Activated T-cell treated with anti-CD3 and anti-CD28 coated beads for 24 hours (primary cell): ENCODE measurements at places on chromosomes 5 and 9.

- DNase-seq: no peak
These were observed 96.0 kb downstream of the ZFAND5 start for GRCh38 chr9:72268961-72269360.

DNA sequence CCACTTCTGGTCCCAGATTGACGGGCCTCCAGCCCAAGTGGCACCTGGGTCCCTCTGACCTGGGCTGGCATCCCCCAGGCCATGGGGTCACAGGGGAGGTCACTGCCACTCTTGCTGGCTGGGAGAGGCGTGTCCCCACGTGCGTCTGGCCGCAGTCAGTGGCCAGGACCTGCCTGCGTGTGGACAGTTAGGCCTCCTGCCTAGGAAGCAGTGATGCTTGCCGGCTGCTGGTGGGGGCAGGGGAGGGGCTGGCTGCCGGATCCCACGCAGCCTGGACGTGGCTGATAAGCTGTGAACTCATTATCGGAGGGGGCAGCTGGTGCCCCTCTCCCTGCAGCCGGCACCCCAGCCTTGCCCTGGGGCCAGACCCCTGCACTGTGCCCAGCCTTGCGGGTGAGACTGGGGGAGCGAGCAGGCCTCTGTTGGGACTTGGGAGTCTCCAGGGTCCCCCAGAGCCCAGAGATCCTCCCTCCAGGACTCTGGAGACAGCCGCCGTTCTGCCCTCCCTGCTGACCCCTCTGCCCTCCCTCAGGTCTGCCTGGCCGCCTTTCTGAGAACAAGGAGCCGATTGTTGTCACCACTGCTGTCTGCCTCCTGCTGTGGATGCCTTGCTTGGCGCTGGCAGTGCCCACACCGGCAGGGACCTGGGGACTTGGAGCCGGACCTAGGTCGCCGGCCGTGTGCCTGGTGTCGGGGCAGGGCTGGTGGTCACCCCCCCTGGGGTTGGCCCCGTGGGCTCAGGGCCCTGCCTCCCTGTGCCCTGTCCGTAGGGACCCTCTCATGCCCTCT lies 12.3 kb downstream of the RXRA start:
- no peak for DNase-seq

- DNase-seq: no peak
These were observed 484 bp downstream of the GFM2 start for GRCh38 chr5:74766418-74766848.

GRCh38 chr5:168365581-168366081 lies 74.2 kb downstream of the WWC1 start:
- DNase-seq: no peak

GRCh38 chr9:23123048-23123632 lies 676.5 kb downstream of the DMRTA1 start:
- DNase-seq: no peak

GRCh38 chr9:112086627-112087026 lies 88.5 kb downstream of the SUSD1 start:
- DNase-seq: no peak

DNA sequence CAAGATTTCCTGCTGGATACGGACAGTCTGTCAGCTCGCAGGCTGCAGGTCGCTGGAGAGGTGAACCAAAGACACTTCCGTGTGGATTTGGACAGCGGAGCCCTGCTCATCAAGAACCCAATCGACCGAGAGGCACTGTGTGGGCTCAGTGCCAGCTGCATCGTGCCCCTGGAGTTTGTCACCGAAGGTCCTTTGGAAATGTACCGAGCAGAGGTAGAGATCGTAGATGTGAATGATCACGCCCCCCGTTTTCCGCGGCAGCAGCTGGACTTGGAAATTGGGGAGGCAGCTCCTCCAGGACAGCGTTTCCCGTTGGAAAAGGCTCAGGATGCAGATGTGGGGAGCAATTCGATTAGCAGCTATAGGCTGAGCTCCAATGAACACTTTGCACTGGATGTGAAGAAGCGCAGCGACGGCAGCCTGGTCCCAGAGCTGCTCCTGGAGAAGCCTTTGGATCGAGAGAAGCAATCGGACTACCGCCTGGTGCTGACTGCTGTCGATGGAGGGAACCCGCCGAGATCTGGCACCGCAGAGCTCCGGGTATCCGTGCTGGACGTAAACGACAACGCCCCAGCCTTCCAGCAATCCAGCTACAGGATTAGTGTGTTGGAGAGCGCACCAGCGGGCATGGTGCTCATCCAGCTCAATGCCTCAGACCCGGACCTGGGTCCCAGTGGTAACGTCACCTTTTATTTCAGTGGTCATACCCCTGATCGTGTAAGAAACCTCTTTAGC lies 658 bp downstream of the PCDHGC4 start:
- DNase-seq: no peak

GRCh38 chr9:132348676-132349075 lies 6.1 kb downstream of the SETX start:
- DNase-seq: no peak

- no peak for DNase-seq
These were observed 10.3 kb upstream of the BRD3OS start for GRCh38 chr9:134014946-134015345.

DNA sequence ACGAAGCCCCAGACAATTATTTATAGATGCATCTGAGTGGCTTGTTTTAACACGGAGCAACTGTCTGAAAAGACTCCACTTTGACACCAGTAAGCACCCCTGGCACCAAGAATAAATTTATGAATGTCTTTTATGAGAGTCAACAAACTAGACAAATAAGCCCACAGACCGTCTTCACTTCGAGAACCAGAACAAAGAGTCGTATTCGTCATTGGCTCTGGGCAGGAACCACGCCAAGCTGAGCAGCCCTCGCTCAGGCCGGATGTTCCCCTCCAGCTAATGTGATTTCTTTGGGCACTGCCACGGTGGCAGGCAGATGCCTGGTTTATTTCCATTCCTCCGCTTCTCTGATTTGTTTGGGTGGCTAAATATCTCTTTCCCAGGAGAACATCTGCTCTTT lies 91.9 kb upstream of the STC2 start:
- DNase-seq: no peak

- no peak for DNase-seq
These were observed 226.7 kb downstream of the AGTPBP1 start for GRCh38 chr9:85515021-85515420.

- no peak for DNase-seq
These were observed 212.3 kb upstream of the TMEM161B start for GRCh38 chr5:88480801-88481499.

GRCh38 chr5:166909926-166910325 lies 1381.5 kb upstream of the WWC1 start:
- DNase-seq: no peak

GRCh38 chr9:105308461-105309341 lies 64.2 kb downstream of the SLC44A1 start:
- no peak for DNase-seq

GRCh38 chr5:68315679-68316271 lies 100.2 kb downstream of the PIK3R1 start:
- DNase-seq: no peak

- no peak for DNase-seq
These were observed 109.7 kb downstream of the MLLT3 start for GRCh38 chr9:20512636-20513035.

- DNase-seq: no peak
These were observed 649.3 kb upstream of the WWC1 start for GRCh38 chr5:167642181-167642580.

DNA sequence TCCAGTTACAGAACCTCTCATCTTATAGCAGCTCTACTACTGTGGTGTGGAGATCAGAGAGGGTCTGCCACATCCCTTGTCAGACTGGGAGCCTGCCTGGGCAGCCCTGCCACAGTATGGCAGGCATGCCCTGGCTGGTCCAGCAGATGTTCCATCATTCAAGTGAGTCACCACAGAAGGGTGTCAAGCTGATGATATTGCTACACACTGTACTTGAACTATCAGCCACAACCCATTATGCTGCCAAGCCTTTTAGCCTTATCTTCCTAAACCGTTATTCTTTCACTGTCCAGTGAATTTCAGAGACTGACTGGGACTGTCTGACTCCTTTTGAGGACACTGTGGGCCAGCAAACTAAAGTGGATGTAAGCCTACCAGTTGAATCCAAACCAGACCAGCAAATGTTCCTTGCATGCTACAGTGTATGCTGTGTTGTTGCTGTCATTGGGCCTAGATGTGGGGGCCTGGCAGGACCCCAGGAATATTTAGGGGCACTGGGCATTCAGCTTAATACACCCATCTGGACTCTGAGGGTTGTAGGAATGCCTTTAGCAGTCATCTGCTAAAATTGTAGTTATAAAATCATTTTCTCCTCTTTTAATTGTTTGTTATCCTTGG lies 202.6 kb downstream of the NR3C1 start:
- DNase-seq: no peak

DNA sequence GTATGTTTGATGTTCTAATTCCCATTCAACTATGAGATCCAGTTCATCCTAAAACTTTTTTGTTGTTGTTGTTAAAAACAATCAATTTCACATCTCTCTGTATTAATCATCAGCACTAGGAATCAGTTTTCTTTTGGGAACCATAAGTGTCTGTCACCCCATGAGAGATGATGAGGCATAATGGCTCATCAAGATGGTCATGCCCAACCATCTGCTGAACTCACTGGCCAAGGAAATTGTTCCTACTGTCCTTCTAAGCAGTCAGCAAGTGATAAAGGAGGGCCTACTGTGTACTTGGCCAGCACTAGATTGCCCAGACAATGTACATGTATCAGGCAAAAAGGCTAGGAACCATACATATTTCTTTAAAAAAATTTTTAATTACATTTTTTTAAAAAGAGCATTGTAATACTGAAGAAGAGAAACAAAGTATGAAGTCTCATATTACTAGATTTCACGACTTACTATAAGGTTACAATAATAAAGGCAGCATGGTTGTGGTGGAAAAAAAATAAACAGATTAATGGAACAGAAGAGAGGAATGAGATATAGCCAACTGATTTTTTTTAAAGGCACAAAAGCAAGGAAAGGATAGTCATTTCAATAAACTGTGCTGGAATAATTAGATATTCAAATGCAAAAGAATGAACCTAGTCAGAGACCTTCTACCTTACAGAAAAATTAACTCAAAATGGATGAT lies 458.3 kb downstream of the SPOCK1 start:
- no peak for DNase-seq

GRCh38 chr9:120221844-120222243 lies 358.1 kb downstream of the CDK5RAP2 start:
- DNase-seq: no peak

- DNase-seq: no peak
These were observed 103.4 kb downstream of the PIP5K1B start for GRCh38 chr9:68808338-68808890.

- no peak for DNase-seq
These were observed 80.5 kb upstream of the LMX1B start for GRCh38 chr9:126532951-126533925.

DNA sequence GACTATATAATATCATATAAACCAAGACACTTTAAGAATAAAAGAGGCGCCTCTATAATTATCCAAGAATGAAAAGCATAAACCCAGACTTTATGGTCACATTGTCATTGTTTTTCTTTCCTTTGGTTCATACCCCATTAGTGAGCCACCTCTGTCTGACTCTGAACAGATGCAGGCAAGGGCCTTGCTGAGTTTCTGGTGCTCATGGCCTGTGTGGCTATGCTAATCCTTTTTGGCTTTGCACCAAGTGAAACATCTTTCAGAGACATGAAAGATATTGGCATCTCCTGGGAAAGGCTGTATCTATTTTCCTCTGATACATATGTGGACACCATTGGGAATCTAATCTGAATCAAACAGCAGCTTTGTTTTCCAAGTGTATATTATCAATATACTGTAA lies 222.5 kb downstream of the CHSY3 start:
- no peak for DNase-seq

- DNase-seq: no peak
These were observed 248.6 kb downstream of the CTNND2 start for GRCh38 chr5:11655681-11656080.

DNA sequence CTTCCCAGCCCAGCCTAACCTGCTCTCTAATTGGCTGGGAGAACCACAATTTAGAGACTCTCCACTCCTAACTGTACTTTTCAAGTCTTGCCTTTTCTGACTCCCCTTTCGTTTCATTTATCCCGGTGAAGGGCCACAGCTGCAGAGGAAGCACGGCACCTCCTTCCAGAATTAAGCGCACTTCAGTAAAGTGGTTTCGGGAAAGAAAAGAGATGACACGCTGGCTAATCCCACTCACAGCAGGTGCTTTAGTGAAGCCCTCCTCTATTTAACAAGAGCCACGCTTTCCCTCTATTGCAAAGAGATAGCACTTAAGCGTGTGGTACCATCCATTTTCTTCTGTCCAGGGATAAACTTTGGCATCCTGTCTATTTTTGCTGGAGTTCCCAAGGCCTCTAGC lies 4.8 kb downstream of the DNAH5 start:
- DNase-seq: no peak

- DNase-seq: no peak
These were observed 4.7 kb upstream of the PPP1R26 start for GRCh38 chr9:135474915-135475314.

- DNase-seq: no peak
These were observed 65.1 kb upstream of the NEURL1B start for GRCh38 chr5:172575816-172576545.

DNA sequence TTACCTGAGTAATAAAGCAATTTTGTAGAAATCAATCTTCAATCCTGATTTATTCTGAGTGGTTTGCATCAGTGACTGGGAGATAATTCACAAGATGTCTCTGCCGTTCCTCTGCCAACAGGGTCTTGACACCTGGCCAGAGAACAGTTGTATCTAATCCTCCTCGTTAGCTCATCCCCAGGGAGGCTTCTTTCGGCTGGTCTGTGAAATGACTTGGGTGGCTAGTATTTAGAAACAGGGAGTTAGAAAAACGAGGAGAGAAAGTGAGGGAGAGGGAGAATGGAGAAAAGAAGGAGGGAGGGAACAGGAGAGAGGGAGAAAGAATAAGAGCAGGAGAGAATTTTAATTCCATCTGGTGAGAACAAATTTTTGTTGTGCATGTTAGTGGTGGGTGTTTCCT lies 600.2 kb upstream of the TLE4 start:
- no peak for DNase-seq

- peak; percentile 57 for DNase-seq
These were observed 39.4 kb downstream of the KLHL3 start for GRCh38 chr5:137696481-137696880.

- no peak for DNase-seq
These were observed 12.7 kb downstream of the ANXA6 start for GRCh38 chr5:151144922-151145321.

GRCh38 chr9:133046900-133047295 lies 14.9 kb upstream of the CEL start:
- DNase-seq: no peak

GRCh38 chr9:31847963-31848362 lies 536.5 kb upstream of the ACO1 start:
- no peak for DNase-seq

DNA sequence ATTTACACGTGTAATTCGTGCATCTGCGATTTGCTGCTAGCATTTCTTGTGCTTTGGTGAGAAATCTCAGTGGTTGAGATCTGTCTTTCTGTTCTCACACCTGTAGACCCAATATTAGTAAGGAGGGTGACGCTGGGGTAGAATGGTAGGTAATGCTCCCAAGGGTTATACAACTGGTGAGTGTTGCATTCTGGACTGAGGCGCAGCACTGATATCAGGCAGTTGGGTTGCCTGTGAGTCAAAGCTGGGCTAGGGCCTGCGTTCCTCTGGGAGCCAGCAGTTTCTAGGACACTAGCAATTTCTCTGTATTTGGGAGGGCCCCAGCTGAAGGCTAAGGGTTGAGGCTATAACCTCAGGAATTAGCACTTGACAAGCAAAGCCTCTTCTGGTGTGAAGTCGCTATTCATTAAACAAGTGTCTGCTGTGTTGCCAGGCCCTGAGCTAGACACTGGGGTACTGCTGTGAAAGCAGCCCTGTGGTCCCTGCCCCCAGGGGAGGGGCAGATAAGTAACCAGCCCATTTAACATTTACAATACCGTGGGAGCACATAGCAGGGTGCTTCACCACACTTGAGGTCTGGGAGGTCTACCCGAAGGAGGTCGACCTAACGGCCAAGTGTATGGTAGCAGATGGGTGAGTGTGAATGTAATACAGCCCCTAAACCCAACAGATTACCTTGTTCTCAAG lies 28.7 kb downstream of the LARP1 start:
- no peak for DNase-seq
